Activated CD4-positive, alpha-beta T cell treated with anti-CD3 and anti-CD28 coated beads, Interleukin-2, amount 50 U/mL, for 16 hours (primary cell): ENCODE measurements at places on chromosomes 4 and X.

- DNase-seq, result no peak
Measured at GRCh38 chr4:37908488-37909331, 17.8 kb downstream of the TBC1D1 start.

GRCh38 chr4:7529368-7530080, 94.8 kb upstream of the PSAPL1 start:
- DNase-seq, result no peak

GRCh38 chr4:100876546-100876945, 358.7 kb upstream of the EMCN start:
- no peak for DNase-seq

DNA sequence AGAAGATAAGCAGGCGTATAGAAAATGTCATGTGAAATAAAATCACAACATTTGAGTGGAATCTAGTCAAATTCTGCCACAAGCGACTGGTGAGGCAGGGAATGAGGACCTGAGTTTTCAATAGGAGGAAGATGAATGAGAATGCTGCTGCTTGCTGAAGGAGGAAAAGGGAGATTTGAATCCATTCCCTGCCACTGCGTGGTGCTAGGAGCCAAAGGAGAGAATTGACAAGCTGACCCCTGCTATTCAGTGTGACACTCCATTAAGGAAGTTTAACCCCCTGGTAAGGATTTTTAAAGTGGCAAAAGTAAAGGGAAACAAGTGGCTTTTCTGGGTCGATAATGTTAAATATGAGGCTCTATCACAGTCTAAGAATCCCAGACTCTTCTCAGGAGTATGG, 314.0 kb downstream of the NAF1 start:
- no peak for DNase-seq

- no peak for DNase-seq
Measured at GRCh38 chr4:25493466-25493865, 116.4 kb downstream of the ANAPC4 start.

- no peak for DNase-seq
Measured at GRCh38 chr4:77021614-77022089, 54.1 kb downstream of the CCNI start.

- no peak for DNase-seq
Measured at GRCh38 chr4:168101026-168101425, 8.7 kb downstream of the ANXA10 start.

GRCh38 chr4:110737931-110738330, 115.1 kb upstream of the PITX2 start:
- no peak for DNase-seq

DNA sequence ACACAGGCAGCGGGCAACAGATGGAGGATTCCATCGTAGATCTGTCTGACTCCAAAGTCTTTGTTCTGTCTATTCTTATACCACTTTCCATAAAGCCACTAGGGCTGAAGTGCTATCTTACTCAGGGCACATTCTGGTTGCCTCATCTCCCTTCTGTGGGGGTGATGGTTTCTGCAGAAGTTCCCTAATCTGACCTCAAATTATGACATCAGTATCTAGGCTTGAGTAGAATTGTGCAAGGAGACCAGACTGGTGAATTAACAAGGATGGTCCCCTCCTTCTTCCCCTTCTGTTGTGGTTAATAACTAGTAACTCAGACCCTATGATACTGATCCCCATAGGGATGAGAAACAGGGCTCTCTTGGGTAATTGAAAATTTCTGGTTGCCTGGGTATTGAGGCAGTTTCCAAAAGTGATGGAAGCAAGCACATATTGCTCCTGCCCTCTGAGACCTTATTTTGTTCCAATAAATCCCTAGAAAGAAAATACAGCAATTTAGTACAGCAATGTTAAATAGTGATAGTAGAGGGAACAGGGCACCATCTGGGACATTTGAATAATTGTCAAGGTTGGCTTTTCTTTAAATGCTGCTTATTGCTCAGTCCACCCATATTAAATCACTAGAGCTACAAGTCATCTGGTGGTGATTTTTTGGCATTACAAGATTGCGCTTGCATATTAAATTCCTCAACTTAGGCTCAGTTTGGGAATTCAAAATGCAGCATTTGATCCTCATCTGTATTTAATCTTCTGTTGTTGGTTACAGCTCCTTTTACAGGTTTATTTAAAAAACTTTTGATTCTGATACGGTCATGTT, 57.3 kb upstream of the AP1S2 start:
- DNase-seq, result no peak

DNA sequence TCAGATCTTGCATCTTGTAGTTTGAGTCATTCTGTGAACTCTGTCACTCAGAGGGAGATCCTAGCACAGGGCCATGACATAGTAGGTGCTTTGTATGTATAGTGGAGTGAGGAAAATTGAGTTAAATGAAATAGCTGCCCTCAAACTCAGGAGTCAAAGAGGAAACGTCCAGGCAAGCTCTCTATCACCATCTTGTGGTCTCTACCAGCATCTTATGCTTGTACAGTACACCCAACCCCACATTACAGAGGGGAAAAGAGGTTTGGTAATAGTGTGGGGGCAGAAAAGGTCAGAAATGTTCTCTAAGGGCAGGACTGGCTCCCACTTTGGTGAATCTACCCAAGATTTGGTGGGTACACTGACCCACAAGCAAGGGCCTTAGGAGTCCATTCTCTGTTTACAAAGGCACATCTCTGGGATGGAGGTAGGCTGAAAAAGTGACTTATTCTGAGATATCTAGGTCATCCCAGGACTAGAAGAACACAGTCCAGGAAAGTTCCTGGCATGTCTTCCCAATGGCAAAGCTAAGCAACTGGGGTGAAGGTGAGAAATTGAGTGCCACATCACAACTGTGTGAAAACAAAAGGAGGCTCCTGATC, 131.8 kb downstream of the OR13H1 start:
- DNase-seq, result peak; percentile 16

GRCh38 chr4:138053641-138054301, 188.4 kb downstream of the SLC7A11 start:
- no peak for DNase-seq

DNA sequence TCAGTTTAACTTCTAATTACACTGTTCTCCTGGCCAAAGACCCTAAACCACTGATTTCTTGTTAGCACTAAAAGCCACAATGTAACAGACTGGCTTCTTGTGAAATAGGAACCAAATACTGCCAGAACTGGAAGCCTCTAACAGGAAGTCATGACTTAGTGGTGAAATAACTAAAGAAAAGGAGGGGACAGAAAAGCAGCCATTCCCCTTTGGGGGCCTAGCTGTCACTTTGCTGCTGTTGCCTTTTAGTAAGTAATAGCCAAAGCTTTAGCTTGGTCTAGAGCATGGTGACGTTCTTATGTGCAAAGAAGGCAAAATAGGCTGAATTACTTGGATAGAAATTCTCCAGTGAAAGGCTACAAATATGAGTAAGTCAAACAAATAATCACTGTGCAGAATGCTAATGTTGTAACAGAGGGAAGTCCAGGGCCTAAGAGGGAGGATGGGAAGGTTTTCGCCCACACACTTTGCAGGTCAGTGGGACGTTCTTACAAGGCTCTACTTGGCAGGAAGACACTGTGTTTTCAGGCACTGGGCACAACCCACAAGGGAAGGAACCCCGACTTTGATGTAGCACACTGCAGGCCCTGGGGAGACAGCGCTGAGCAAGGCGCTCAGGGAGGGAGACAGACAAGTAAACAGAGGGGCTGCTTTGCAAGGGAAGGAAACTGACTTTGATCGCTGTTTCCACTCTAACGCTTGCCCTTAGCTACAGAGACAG, 16.7 kb downstream of the GAB3 start:
- peak; percentile 62 for DNase-seq

GRCh38 chrX:103453655-103454054, 65.6 kb downstream of the RAB40A start:
- no peak for DNase-seq

DNA sequence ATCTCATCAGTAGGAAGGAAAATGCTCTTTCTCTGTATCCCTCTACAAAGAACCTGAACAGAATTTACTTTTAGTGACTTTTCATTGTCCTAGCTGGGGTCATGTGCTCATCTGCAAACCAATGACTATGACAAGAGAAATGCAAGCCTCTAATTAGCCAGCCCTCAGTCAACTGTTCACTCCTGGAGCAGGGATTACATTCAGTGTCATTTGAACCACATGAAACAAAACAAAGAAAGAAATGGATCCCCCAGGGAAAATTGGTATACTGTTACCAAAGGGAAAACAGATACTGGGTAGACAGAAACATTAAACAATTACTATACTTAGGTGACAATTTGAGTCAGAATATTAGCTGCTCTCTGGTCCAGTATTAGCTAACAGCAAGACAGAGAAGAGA, 173.6 kb downstream of the RCHY1 start:
- no peak for DNase-seq

GRCh38 chr4:15740764-15741404, 37.2 kb upstream of the CD38 start:
- DNase-seq, result no peak

- no peak for DNase-seq
Measured at GRCh38 chr4:120163895-120164294, 97.2 kb upstream of the MAD2L1 start.

- no peak for DNase-seq
Measured at GRCh38 chr4:24112466-24112865, 222.6 kb upstream of the PPARGC1A start.

DNA sequence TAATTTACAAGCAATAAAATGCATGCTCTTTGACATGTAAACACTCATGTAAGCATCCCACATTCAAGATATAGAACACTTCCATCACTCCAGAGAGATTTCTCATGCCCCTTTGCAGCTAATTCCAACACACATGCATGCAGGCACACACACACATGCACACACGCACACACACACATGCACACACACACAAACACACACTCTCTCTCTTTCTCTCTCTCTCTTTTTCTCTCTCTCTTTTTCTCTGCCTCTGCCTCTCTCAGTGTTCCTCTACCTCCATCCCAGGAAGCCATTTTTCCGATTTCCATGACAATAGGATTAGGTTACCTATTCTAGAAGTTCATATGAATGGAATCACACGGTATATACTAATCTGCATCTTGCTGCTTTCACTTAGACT, 11.9 kb upstream of the SOD3 start:
- DNase-seq, result no peak

DNA sequence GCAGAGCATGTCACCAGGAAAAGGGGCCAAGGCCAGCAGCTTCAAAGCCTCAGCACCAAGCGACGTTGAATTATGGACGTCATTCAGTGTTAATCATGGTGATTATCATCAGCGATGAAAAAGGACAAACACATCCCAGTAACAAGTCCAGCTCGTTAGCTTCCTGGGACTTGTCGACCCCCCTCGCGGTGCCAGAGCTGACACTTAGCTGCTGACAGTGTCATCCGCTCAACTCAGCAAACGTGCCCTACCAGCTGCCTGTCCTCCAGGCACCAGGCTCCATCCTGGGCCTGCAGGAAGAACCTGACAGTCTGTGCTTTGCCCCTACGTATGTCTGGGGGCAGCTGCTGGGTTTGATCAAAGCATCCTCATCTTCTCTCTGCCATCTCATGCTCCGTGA, 137.0 kb upstream of the PSAPL1 start:
- DNase-seq, result no peak

- DNase-seq, result no peak
Measured at GRCh38 chr4:33477715-33478114, 2757.5 kb downstream of the PCDH7 start.

GRCh38 chr4:1795299-1796195, 2.5 kb downstream of the FGFR3 start:
- DNase-seq, result no peak

DNA sequence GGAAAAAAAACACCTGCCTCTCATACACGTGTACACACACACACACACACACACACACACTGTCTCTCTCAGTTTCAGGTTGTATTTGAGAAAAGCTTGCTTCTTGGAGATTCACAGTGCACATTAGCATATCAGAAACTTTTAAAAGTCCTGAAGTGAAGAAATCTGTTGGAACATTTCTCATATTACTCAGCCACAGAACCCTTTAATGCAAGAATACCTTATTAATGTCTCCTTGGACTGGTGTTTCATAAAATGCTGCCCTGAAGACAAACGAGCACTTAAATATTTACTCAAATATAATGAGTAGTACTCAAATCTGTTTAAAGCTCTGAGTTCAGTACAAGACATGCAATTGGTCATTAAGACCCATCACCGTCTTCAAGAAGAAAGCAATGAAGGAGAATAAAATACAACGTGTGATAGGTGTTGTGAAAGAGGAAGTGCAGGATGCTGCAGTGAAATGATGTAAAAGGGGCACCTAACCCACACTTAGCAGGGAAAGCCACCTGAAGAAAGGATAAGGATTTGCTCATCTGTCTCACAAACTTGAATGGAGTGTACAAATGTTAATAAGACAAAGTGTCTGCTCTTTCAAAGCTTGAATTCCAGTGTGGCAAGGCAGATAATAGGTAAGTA, 57.0 kb downstream of the DCLK2 start:
- no peak for DNase-seq

GRCh38 chr4:131084997-131085396, 1989.0 kb downstream of the C4orf33 start:
- DNase-seq, result no peak

DNA sequence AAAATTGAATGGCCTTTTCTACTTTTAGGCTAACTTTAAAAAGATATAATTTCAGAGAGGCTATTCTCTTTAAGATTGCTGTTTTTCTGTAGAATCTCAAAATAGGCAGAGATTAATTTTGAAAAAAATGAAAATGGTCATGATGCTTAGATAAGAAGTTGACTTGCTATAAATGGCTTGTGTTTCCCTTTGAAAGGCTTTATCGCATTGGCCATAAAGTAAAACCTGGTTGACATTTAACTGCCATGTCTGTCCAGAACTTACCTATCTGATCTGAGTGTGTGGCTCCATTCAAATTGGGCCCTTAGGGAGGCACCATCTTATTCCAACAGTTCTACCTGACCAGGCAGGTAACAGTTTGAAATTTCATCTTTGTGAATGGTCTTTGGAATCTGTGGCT, 56.1 kb downstream of the AFF2 start:
- DNase-seq, result no peak
